Endothelial cell of umbilical vein (primary cell): ENCODE measurements at places on chromosomes 12 and 14. TPM values are rescaled to one million over a fixed set of nuclear protein-coding genes. Genes with fewer than 3 reads are reported as not detected.

- no peak overlapping the region for H3K27ac ChIP-seq
- H3K27me3 ChIP-seq: peaks cover 2% of the 10 kb centered on the region
- H3K36me3 ChIP-seq: no peaks in the 10 kb centered on the region
- H3K4me1 ChIP-seq: no peaks in the 10 kb centered on the region
- H3K4me3 ChIP-seq: no peak overlapping the region
- DNase-seq: no peak
Observed at GRCh38 chr14:104037903-104038302, 47.6 kb upstream of the ASPG start.

DNA sequence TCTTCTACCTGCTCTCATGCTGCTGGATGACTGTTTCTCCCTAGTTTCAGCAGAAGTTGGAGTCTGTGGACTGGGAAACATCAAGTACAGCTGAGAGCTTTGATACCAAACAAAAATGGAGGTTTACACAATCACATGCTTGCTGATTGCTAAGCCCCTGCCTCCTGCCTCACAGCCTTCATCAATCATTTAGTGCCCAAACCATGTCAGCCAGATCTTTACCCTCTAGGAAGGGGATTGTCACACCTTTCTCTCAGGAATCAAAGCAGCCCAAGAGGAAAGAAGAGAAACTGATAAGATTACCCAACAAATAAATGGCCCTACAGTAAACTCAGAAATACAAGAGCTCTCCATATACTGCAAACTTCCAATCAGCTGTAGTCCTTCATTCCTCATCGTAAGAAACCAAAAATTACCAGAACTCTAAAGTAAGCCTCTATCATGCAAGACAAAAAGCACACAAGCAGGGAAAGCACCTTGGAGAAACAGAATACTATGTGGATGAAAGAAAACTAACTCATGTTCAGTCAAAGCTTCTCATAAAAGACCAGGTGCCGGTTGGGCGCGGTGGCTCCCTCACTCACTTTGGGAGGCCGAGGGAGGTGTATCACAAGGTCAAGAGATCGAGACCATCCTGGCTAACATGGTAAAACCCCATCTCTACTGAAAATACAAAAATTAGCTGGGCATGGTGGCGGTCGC is 63.6 kb upstream of the RESF1 start:
- no peak overlapping the region for H3K27ac ChIP-seq
- no peaks in the 10 kb centered on the region for H3K36me3 ChIP-seq
- DNase-seq: no peak
- no peaks in the 10 kb centered on the region for H3K27me3 ChIP-seq
- H3K4me1 ChIP-seq: peaks cover 18% of the 10 kb centered on the region

DNA sequence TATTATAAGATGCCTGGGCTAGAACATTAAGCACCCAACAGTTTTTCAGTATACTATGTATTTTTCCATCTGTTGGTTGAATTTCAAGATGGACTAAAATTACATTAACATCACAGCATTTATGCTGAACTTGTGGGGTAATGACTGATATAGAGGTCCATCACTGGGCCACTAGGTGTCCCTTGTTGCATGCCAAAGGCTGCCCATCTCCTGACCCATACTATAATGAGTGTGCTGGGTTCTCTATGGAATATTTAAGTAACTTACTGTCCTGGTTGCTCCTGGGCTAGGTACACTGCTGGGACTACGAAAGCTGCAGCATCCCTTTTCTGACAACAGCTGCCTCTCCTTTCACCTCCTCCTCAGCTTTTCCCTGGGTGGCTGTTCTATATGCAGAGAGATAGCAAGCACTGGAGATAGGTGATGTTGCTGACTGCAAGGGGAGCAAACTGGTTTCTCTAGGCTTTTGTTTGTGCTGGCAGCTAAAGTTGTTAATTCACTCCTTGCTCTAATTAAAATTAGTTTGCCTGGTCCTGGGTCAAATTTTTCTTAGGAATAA is 138.6 kb upstream of the TRHDE start:
- no peak for DNase-seq
- H3K4me3 ChIP-seq: no peak overlapping the region
- no peaks in the 10 kb centered on the region for H3K4me1 ChIP-seq

DNA sequence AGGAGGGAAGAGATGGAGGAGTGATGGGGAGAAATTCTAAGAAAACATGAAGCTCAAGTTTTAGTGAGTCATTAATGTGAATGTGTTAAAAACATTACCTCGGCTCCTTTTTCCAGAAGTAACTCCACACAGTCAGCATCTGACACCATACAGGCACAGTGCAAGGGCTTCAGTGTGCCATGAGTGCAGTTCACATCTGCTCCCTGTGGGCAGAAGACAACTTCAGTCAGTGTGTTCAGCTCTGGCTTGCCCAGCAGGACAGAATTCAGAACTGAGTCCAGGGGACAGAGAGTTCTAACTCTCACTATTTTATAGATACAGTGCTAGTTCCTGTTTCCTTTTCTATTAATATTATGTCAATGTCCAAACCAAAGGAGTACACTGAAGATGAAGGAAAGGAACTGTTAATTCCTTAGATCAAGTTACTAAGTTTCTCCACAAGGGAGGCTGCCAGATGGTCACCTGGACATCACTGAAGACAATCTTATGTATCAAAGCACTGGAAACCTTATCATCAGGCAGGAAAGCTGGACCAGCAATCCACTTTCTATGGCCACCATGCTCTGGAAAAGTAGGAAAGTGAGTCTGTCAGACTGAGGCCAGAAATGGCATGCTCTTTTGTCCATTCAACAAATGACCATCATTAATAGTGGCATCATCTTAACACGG is 6.1 kb downstream of the ASB8 start:
- H3K4me1 ChIP-seq: no peaks in the 10 kb centered on the region
- peaks cover 7% of the 10 kb centered on the region for H3K36me3 ChIP-seq
- H3K27ac ChIP-seq: no peak overlapping the region
- DNase-seq: no peak
- H3K27me3 ChIP-seq: no peaks in the 10 kb centered on the region
- no peak overlapping the region for H3K4me3 ChIP-seq

KRT72 gene
- total RNA-seq: not detected in 2 replicates

- no peak overlapping the region for H3K27ac ChIP-seq
- no peaks in the 10 kb centered on the region for H3K4me1 ChIP-seq
- H3K27me3 ChIP-seq: no peaks in the 10 kb centered on the region
- DNase-seq: no peak
- H3K4me3 ChIP-seq: no peak overlapping the region
Observed at GRCh38 chr14:33042591-33042990, 103.9 kb downstream of the NPAS3 start.

DNA sequence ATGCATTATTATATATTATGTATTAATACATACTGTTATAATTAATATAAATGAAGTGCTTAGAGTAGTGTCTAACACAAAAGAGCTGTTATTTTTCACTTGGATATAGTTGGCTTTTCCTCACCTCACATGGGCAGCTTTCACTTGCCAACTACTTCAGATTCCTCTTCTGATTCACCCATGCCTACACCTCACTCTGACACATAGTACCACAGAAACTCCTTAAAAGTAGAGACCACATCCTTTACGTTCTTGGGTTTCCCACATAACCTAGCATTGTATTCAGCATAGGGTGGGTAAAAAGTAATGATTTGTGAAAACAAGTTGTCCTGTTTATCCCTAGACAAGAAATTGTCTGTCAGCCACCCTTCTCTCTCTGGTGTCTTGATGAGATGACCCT is 61.0 kb downstream of the DIO2 start:
- H3K36me3 ChIP-seq: no peaks in the 10 kb centered on the region
- no peak for DNase-seq
- no peak overlapping the region for H3K27ac ChIP-seq
- no peaks in the 10 kb centered on the region for H3K27me3 ChIP-seq
- H3K4me1 ChIP-seq: no peaks in the 10 kb centered on the region
- H3K4me3 ChIP-seq: no peak overlapping the region

GRCh38 chr14:32197919-32198318 is 3.9 kb upstream of the RNU6-7 start:
- no peak for DNase-seq
- no peak overlapping the region for H3K27ac ChIP-seq
- no peaks in the 10 kb centered on the region for H3K27me3 ChIP-seq
- no peaks in the 10 kb centered on the region for H3K36me3 ChIP-seq
- no peak overlapping the region for H3K4me3 ChIP-seq

DNA sequence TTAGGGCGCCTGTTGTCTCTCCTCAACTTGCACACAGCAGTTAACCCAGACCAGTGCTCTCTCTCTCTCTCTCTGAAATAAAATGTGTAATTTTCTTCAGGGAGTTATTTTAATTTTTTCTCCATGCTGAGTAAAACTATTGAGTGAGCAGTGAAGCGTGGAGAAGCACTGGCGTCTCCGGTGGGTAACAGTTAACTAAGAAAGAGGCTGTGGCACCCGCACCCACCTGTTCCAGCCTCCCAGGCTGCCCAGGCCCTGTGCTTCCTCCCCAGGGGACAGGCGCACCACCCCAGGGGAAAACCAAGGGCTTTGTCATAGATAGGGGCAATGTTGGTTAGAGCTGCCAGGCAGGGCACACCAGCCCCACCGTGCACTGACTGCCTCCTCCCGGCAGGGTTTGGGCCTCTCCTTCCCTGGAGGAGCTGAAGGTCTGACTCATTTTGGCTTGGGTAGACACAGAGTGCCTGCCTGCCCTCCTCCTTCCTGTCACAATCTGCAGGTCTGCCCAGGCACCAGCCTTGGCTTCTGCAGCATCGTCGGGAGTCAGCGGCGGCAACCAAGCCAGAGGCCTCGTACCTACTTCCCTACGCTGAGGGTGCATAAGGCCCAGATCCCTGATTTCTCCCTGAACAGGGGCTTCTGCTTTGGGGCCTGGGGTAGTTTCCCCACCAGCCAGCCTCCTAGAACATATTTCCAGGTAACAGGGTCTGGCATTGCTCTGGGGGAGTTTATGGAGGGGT is 3.9 kb downstream of the HOXC5 start:
- no peaks in the 10 kb centered on the region for H3K4me1 ChIP-seq
- no peak overlapping the region for H3K27ac ChIP-seq
- peaks cover 79% of the 10 kb centered on the region for H3K27me3 ChIP-seq
- H3K36me3 ChIP-seq: no peaks in the 10 kb centered on the region
- DNase-seq: no peak

DNA sequence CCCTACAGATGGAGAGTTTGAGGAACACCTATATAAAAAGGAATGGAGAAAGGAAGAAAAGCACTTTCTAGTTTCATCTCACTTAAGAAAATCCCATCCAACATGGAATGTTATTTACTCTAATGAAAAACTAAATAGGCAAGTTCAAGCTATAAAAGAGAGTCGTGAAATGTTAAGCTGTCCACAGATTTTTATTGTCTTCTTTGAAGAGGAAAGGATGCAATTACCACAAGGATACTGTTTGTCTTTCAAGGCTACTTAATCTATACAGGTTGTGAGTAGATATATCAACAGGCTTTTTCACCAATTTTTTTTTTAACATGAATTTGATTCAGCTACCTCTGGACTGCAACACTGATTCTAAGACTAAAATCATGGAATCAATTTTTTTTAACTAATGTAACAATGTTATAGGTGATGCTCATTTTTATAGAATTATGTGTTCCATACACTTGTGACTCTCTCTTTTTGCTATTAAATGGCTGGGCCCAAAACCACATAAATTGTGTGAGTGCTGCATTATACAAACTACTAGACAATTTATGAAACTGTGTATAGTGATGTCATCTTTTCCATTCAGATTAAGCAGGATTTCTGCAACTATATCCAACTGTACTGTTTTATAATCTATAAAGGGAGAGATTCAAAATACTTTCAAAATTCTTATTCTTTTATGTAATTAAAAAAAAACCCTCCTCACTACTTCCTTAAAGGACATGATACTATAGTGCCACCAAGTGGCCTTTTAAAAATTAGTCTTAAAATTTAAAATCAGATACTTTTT is 26.8 kb upstream of the BMAL2 start:
- H3K36me3 ChIP-seq: peaks cover 4% of the 10 kb centered on the region
- H3K27me3 ChIP-seq: no peaks in the 10 kb centered on the region
- no peak overlapping the region for H3K27ac ChIP-seq
- peak; percentile 64 for DNase-seq
